DMS53 (cell line): ENCODE measurements at places on chromosomes 3 and 15.

DNA sequence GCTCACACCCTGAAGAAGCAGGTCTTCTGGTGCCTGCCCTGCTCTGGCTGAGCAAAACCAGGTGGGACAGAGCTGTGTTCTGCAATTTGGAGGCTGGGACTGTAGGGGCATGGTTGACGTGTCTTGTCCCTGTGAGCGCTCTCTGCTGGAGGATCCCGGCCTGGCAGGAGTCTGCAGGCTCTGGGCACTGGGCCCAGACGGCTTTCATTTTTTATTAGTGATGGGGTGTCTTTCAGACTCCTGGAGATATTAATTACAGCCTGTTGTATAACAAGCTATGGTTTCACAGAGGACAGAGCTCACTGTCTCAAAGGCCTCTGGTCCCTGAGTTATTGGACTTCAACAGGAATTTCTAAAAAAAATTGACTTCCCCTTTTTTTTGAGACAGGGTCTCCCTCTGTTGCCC is 29.5 kb upstream of the ZNF710 start:
- peak; percentile 70 for DNase-seq

- peak; percentile 86 for DNase-seq
Measured at GRCh38 chr15:40891810-40892446, 2.3 kb upstream of the VPS18 start.

- DNase-seq = peak; percentile 24
Measured at GRCh38 chr3:48595526-48596121, 495 bp upstream of the COL7A1 start.

GRCh38 chr3:36455406-36455805 is 75.1 kb downstream of the STAC start:
- DNase-seq = no peak

DNA sequence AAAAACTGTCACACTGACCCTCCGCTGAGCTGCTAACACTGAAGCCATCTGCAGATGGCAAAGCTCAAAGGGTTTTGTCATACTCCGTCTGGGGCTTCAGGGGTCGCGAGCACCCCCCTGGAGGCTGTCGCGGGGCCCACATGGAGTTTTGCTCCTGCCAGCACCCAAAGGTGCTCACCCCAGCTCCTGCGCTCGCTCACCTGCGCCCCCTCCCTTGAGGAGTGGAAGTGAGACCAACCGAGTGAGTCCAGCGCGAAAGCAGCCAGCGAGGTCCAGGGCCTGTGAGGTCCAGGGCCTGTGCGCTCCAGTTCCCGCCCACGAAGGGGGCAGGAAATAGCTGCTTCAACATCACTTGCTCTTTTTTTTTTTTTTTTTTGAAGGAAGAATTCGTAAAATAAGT is 208.5 kb downstream of the ROBO2 start:
- no peak for DNase-seq

- no peak for DNase-seq
Measured at GRCh38 chr15:70074380-70074779, 23.3 kb downstream of the TLE3 start.
